Fibroblast of skin of left quadriceps (primary cell): ENCODE measurements at places on chromosomes 1 and 21.

GRCh38 chr1:23500466-23500865 lies 16.5 kb upstream of the ASAP3 start:
- DNase-seq: no peak

GRCh38 chr1:231550448-231550781 lies 21.9 kb downstream of the TSNAX start:
- DNase-seq: no peak

- no peak for DNase-seq
Measured at GRCh38 chr1:36156329-36157114, 562 bp downstream of the MAP7D1 start.

GRCh38 chr21:45830221-45830640 lies 151.3 kb upstream of the COL6A1 start:
- no peak for DNase-seq

- DNase-seq: no peak
Measured at GRCh38 chr1:184931566-184931965, 42.7 kb downstream of the NIBAN1 start.

- no peak for DNase-seq
Measured at GRCh38 chr1:228408041-228408868, 1.6 kb upstream of the TRIM11 start.

DNA sequence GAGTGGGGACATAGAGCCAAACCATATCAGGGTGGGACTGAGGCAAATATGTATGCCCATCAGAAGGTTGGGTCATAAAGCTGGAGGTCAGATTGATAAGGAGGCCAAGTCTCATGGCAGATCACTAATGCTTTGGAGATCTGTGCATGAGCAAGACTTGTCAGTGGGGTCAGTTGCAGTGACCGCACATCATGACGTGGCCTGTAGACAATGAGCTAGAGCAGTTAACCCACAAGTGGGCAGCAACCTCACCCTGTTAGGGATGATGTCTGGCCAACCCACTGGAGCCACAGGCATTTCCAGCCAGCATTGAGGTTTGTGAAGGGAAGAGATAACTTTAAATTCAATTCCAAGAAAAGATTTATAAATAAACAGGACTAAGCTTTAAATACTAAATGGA lies 66.7 kb downstream of the XCL1 start:
- DNase-seq: no peak

DNA sequence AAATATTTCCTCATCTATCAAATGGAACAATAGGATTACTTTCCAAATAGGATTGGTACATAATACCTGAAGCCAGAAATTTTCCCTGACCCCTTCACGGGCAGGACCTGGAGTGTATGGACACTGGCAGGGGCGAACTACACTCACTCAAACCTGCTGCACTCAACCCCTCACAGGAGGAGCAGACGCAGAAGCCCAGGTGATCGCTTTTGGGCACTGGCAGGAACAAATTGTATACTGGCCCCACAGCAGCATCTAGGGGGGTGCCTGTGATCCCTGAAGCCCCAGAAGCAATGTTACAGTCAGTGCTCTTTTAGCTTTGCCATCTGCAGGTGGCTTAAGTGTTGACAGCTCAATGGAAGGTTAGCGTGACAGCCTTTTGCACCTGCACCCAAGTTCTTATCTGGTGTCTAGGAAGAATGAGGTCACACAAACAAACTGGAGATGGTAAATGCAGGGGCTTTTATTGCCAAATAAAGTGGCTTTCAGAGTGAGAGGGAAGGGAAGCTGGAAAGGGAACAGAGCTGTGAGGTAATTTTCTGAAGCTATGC lies 199.2 kb upstream of the NEGR1 start:
- no peak for DNase-seq

DNA sequence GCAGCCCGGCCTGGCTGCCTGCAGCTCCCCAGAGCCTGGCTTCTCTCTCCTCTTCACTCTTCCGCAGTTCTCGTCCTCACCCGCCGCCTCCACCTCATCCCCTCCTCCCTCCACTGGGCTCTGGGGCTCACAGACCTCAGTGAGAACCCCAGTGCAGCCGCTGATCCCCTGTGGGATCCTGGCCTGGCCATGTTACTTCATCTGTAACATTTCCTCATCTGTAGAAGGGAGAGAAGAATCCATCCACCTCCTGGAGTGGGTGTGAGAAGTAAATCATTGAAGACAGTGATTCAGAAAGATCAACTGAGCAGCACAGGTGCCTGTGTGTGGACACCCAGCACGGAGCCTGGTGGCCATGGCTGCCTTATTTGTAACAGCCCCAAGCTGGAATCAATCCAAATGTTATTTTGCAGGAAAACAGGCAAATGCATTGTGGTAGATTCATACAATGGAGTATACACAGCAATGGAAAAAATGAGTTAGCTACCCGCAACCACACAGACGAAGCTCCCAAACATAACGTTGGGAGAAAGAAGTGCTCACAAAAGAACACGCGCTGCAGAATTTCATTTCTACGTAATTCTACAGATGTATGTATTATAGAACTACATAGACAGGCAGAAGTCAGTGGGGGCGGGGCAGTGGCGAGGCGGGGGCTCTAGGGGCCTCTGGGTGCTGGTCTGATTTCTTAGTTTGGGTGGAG lies 8.7 kb downstream of the LAPTM5 start:
- no peak for DNase-seq

GRCh38 chr1:221011145-221011544 lies 131.9 kb downstream of the HLX start:
- no peak for DNase-seq

DNA sequence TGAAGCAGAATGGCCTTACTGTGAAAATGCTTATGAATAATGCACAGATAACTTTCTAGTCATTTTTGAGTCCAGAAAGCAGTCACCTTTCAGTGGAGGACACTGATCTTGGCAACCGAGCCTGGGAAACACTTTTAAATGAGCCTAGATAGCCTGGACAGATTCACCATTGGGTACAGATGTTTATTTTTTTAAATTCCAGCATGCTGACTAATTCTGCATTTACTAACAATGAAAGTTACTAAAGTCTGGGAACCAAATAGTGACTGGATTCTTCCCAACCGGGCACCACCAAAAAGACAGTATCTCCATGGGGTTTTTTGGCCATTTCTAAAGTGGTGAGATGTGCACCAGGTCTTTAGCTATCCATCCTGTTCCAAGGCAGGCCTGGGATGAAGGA lies 3.3 kb upstream of the FMOD start:
- no peak for DNase-seq

GRCh38 chr1:100810360-100810759 lies 84.3 kb downstream of the EXTL2 start:
- no peak for DNase-seq

GRCh38 chr1:89611721-89612120 lies 21.2 kb upstream of the LRRC8C start:
- DNase-seq: no peak

DNA sequence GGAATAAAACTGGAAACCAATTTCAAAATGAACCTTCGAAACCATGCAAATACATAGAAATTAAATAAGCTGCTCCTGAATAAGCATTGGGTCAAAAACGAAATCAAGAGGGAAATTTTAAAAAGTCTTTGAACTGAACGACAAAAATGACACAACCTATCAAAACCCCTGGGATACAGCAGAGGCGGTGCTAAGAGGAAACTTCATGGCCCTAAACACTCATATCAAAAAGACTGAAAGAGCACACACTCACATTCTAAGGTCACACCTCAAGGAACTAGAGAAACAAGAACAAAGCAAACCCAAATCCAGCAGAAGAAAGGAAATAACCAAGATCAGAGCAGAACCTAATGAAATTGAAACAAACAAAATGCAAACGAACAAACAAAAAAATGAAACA lies 85.2 kb upstream of the CDC42BPA start:
- no peak for DNase-seq

DNA sequence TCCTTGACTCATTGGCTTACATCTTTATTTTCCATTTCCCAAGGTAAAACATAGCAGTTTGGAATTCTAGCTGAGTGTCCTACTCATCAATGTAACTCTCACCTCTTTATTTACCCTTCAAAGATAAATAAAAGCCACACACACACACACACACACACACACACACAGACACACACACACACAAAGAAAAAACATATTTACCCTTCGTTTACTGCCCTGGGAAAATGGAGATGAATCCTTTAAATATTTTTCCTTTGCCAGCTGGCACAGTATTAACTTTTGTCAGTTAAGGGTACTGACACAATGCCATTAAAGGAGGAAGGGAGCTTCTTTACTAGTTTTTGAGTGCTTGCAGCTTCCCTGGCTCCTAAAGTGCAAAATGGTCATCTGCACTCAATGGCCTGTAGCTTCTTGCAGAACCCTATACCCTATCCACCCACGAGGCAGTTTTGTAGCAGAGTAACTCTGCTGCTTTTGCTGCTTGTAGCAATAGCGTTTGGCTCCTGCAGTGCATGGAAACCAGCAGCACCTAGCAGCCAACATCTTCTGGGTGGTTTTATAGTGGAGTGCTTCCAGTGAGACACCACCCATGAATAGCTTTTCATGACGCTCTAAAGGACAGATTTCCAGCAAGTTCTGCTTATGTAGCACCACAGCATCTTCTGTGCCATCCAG lies 103.7 kb downstream of the HS2ST1 start:
- DNase-seq: no peak

GRCh38 chr1:155858800-155859233 lies 550 bp upstream of the SYT11 start:
- DNase-seq: peak; percentile 21

DNA sequence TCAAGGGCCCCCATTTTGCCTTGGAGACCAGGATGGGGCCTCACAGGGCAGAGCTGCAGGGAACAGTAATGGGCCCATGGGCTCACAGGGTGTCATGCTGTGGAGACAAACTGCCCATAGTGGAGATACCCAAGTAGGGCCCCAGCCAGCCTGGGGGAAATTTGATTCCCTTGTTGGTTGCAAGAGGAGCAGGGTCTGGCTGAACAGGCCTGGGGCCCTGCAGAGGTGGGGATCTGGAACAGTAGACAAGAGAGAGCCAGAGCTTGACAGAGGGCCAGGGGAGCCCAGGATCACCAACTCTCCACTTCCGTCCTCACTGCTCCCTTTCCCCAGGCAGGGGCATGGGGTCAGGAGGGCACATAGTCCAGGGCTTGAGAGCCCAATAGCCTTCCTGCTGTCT lies 8.7 kb downstream of the S100B start:
- DNase-seq: no peak

DNA sequence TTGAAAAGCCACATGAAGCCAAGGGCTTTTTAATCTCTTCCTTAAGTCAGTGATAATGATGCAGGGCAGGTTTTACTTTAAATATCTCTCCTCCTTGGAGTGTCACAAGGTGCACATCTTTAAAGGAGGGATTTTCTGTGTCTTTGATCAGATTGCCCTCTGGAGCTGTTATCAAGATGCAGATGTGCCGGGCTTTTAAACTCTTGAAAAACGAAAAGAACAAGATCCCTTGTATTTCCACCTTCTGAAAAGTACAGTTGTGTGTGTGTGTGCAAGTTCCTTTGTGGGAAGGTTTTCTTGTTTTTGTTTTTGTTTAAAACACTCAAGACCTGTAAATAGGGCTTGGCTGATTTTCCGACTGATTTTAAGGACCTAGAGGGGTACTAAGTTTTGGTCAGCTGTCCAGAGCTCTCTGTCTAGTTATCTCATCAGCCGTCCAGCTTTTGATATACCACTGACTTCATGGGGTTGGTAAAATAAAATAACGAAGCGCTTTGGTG lies 1.6 kb downstream of the MARK1 start:
- DNase-seq: no peak

DNA sequence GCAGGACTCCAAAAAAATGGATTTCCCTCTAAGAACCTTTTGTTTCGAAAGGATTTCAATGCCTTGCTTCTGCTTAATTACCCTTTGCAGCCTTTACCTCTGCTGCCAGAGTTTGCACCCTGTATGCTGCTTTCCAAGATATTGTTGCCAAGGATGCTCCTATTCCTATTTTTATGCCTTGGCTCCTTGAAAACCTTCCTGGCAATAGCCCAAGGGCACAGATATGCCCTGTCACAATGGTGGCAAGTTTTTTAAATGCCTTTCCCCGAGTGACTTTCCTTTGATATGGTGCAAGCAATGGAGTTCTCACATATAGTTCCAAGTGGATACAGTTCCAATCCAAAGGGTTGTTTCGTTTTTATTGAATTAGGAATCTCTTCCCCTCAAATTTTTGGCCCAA lies 1983.0 kb downstream of the MRPL39 start:
- DNase-seq: no peak

GRCh38 chr1:87146538-87146937 lies 182.1 kb upstream of the LMO4 start:
- no peak for DNase-seq

GRCh38 chr1:164712131-164713036 lies 153.4 kb downstream of the PBX1 start:
- no peak for DNase-seq

DNA sequence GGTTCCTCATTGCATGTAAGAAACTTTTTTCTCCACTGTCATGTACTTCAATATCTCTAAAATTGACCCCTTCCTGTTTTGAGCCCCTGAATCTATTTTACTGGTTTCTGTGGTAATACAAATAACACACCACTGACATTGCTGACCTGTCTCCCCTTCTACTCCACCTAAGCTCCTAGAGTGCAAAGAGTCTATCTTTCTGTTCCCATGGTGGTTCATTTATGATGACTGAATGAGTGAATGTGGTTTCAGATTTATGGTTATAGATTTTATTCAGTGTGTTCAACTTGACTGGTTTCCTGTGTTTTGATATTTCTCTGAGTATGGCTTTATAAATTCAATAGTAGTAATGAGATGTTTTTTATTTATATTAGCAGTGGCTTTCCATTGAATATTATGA lies 127.7 kb downstream of the MAGI3 start:
- DNase-seq: no peak

DNA sequence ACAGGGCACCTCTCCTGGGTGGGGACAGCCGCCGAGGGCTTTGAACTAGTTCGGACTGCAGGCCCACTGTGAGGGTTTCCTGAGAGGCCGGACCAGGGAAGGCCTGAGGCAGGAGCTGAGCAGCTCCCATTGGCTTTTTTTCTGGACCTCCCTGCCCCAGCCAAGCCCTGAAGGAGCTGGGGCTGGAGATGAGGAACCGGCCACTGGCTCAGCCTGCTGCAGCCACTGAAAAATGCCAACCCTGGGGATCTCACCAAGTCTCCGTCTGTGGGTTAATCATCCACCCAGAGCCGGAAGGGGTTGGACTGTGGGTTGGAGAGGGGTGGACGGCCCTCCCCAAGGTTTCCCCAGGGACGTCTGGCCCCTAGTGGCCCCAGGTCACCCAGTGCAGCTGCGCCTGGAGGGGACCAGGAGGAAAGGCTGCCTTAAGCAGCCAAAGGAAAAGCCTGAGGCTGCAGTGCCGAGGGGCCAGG lies 2.5 kb downstream of the VWA1 start:
- DNase-seq: no peak

- no peak for DNase-seq
Measured at GRCh38 chr1:235502601-235503402, 1.4 kb downstream of the B3GALNT2 start.

- no peak for DNase-seq
Measured at GRCh38 chr1:3011127-3011526, 10.1 kb upstream of the ACTRT2 start.

- DNase-seq: no peak
Measured at GRCh38 chr1:204598319-204598969, 82.2 kb downstream of the MDM4 start.

GRCh38 chr1:103783944-103784377 lies 34.3 kb downstream of the AMY1C start:
- no peak for DNase-seq
